Activated T-helper 1 cell treated with Interleukin-2 at 50 U/mL for 16 hours (primary cell): ENCODE measurements at places on chromosomes 1 and 21.
A peak's percentile ranks its signal among the peaks of the same experiment; 100 is the strongest.

DNA sequence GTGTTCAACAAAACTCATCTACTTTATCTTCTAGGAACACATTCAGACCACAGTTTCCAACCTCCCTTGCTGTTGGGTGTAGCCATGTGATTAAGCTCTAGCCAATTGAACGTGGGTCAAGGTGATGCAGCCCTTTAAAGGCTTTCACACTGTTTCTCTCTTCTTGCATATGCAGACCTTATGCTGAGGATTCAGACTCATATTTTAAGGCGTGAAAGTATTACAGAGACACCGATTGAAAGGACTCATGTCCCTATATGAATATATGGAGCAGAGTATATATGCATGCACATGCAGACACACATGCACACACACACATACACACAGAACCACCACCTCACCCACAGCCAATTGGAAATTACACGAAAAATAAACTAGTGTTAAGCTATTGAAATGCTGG lies 214.3 kb upstream of the NR5A2 start:
- no peak for DNase-seq

- no peak for DNase-seq
These were observed 105.8 kb upstream of the WNT4 start for GRCh38 chr1:22248746-22249145.

DNA sequence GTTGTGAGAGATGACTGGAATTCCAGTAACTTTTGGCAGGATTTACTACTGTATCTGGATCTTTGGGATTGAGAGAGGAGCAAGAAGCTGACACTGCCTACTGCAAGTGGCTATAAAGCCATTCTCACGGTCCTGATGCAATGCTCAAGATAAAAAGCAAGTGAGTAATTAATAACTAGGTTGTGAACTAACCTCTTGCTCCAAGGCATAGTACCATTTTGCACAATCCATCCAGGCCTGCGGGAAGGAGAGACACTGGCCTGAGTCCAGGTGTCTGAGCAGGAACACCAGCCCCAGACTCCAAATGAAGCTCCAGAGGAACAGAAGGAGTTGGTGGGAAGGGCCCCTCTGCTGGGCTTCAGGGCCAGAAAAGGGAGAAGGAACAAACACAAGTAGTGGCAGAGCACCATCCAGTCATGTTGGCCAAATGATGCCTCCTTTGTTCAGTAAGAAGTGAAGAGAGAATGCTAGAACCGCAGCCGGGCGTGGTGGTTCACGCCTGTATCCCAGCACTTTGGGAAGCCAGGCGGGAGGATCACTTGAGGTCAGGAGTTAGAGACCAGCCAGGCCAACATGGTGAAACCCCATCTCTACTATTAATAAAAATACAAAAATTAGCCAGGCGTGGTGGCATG lies 9.9 kb upstream of the SLC45A3 start:
- DNase-seq, result no peak

DNA sequence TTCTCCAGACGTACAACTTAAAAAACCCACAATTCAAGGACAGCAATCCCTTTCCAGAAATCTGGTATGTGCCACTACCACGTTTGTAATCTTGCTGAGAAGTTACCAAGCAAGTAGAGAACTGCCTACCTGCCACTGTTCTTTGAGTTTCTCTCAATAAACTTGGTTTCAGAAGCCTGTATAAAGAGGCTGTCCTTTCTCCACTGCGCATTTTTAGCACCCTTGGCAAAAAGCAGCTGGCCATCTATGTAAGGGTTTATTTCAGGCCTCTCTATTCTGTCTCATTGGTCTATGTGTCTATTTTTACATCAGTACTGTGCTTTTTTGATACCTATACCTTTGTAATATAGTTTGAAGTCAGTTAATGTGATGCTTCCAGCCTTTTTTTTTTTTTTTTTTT lies 665.1 kb upstream of the BRINP3 start:
- DNase-seq, result no peak

GRCh38 chr1:175380521-175381300 lies 188.1 kb upstream of the KIAA0040 start:
- no peak for DNase-seq

DNA sequence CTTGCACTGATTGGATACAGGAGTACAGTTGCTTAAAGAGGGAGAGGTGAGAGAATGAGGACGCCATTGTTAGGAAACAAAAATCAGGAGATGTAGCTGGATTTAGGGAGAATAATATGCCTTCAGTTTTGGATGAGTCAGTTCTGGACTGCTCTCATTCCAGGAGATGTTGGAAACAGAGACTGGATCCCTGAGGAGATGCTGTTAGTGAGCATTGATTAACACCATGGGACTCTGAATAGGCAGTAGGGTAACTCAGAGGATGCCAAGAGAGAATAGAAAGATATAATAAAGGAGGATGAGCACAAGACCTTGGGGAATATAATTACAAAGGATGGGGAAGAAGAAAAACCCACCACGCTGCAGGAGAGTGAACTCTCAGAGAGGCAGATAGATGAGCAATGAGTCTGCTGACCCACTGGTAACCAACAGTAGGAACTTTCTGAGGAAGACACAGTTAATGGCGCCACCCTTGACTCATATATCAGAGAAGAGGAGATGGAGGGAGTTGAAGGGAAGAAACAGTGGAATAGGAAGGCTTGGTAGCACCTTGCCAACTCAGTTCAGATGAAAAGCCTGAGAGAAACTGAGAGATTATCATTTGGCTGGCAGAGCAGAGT lies 10.5 kb downstream of the KCNJ15 start:
- DNase-seq, result no peak

- DNase-seq, result peak; percentile 52
These were observed at the start of gene NCAM2 for GRCh38 chr21:20997636-20998455. Gene NCAM2, plus strand, starts transcription at chr21:20998409.

DNA sequence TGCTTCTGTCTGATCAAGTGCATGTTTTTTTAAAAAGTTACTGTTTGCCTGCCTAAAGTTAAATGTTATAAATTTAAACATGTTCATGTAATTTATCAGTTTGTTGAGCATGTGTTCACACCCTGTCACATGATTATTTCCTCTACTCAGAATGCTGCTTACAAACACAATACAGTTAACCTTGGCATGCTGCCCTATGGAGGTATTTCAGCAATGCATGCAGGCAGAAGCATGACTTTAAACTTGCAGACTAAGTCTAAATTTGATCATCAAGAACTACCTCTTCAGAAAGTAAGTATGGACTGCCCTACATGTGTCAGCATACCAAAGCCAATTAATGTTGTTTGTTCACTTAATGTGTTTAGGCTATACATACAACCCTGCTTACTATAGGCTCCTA lies 161.6 kb downstream of the LRRC40 start:
- DNase-seq, result no peak

- DNase-seq, result no peak
These were observed 207.9 kb downstream of the RRAGC start for GRCh38 chr1:38651669-38652068.

- no peak for DNase-seq
These were observed 591.6 kb downstream of the PTPRU start for GRCh38 chr1:29827801-29828525.

- no peak for DNase-seq
These were observed 11.0 kb downstream of the TOR1AIP2 start for GRCh38 chr1:179866616-179867015.

DNA sequence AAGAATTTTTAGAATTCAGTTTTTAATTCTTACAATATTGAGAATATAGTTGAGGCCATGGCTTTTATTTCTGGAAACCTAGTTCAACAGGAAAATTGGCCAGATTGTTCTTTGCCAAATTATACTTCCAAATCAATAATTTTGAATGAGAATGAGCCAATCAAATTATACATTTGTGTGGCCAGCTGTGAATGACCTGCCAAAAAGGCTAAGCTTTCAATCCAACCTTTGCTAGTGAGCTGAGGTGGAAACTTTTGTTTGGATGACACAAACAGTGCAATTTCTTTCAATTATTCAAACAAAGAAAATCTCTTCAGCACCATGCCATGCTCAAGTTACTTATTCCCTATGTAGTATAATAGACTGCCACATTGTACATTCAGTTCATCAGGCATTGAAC lies 167.8 kb downstream of the PATJ start:
- no peak for DNase-seq

- DNase-seq, result no peak
These were observed 1.2 kb downstream of the TRABD2B start for GRCh38 chr1:47996060-47996405.

DNA sequence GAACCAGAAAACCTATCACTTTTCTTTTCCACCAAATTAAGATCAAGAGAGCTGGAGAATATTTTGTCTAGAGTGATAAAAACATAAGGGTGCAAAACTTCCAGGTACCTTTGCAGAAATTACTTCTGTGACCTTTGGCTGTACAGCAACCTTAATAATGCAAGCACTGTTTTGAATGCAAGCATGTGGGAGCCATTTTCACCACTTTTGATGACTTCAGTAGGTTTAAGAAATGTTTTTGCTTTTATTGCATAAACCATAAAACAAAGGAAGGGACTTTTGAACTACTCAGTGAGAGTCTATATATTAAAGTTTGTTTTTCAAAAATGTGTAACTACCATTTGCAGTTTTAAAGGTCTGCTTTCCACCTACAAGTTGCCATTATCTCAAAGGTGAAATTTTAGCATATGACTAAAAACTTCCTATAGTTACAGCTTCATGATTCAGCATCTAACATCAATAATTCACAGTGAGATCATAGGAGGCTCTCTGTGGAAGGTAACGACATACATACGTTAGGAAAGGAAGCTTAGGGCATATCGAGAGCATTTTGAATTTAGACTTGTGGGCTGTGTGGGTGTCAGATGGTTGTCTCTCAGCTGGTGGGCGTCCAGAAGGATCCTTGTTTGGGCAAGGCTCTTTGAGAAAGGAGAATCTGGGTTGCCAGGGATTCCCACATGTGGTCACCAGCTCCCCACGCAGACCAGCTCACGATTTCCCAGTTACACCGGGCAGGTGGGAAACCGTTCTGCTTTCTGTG lies 1.1 kb upstream of the GADD45A start:
- DNase-seq, result no peak

DNA sequence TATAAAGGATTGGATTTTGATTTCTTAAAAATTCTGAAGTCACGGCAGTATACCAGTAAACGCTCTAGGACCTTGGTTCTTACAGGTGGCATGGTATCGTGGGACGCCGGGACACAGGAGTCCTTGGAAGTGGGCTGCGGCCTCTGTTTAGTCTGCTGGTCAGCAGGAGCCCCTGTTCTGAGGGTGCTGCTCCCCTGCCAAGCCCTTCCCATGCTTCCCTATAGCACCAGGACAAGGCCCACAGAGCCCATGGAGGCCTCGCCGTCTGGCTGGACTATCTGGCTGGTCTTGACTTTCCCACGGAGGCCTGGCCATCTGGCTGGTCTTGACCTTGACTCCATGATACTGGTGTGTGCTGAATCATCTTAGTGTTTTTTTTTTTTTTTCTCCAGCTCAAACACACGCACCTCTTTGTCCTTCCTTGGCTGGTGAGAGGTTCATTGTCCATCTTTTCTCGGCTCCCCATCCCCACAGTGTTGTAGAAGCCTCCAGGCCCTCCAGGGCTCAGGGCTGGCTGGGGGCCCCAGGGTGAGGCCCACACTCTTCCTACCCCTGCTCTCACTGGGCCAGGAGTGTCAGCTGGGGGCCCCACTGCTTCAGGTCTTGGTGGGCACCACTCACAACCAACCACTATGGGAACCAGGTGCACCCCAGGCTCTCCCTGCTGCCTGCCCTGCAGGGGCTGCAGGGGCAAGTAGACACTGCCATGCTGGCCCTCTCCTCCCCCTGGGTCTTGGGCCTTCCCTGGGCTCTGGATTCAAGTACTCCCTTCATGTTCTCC lies 16.5 kb upstream of the TTC34 start:
- DNase-seq, result no peak

- DNase-seq, result no peak
These were observed 1.8 kb downstream of the MFN2 start for GRCh38 chr1:11982010-11982392.

DNA sequence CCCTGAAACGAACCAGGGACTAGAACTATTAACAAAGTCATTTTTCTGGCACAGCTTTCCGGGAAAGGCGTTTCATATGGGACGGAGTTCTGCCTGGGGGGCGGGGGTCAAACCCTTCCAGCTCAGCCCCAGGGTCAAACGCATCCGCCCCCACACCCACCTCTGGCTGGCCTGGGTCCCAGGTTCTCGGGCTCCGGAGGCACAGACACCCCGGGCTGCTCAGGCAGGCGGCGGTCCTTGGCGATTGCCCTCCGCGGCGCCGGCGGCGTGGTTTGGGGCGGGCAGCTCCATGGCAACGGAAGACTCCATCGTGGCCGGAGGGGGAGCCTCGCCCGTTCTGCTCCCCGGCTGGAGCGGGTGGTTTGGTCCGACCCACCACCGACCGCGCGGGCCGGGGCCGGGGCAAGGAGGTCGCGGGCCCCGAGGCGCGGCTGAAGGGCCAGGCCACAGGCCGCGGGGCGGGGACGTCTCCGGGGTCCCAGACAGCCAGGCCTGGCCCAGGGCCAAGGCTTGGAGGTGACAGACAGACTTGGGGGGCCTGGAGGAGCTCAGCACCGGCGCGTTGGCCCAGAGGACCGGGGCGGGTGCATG lies at the start of gene CFAP74:
Gene CFAP74 (minus strand): TSS at position 246 of the 591 bp plus-strand sequence. CDS start 12,830 bp downstream, outside the sequence.
- no peak for DNase-seq

- no peak for DNase-seq
These were observed 394.5 kb downstream of the LMO4 start for GRCh38 chr1:87723193-87723592.

DNA sequence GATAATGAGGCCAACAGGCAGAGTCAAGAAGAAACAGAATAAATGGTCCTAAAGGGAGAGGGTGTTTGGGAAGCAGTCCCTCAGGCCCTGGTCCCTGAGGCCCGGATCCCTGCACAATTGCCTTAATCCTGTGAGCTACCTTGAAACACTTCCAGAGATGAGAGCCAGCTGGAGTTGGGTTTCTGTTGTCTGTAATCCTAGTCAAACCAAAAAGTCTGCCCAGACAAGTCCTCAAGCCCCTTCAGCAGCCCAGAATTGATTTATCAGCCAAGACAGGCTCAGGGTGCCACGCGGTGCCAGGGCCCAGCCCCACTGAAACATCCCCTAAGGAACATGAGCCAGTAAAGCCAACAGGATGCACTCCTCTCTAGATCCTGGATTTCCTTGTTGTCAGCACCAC lies 16.4 kb upstream of the CLSTN1 start:
- DNase-seq, result no peak

DNA sequence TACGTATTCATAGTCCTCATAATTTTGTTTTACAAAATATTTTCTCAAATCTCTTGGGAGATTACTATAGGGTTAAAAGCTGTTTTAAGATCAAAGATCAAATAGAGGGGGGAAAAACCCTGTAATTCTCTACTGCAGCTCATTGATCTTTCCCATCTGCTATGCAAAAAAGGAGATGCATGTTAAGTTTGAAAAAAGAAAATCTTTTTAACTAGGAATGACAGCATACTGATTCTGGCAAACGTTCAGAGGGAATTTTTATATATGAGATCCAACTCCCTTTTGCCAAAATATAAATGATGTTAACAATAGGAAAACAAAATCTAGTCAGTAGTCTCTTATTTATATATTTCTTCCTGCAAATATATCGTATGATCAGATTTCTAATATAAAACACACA lies 69.1 kb downstream of the SMYD3 start:
- no peak for DNase-seq

- peak; percentile 7 for DNase-seq
These were observed 46.1 kb downstream of the MEGF6 start for GRCh38 chr1:3564921-3565831.

- DNase-seq, result no peak
These were observed 47.6 kb downstream of the FCRL3 start for GRCh38 chr1:157652859-157653493.
